RWPE2 (cell line): ENCODE measurements at places on chromosomes 12 and 14.

DNA sequence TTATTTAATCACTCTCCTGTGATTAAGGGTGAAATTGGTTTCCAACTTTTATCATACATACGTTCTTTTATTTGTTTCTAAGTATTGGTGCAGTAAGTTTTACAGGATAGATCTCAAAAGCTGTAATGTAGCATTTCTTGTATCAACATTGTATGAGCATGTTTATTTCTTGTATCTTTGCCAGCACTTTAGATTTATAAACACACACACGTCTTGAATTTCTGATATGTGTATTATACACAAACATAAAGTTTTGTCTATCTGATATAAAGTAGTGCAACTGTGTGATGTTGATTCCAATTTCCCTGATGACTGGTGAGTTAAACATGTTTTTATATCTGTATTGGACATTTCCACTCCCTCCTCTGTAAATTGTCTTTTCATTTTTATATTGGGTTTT, 134.7 kb downstream of the NOVA1 start:
- no peak for DNase-seq

- DNase-seq: no peak
Measured at GRCh38 chr14:29895591-29896083, 32.0 kb downstream of the PRKD1 start.

- DNase-seq: no peak
Measured at GRCh38 chr12:81500788-81501187, 258.4 kb downstream of the PPFIA2 start.

DNA sequence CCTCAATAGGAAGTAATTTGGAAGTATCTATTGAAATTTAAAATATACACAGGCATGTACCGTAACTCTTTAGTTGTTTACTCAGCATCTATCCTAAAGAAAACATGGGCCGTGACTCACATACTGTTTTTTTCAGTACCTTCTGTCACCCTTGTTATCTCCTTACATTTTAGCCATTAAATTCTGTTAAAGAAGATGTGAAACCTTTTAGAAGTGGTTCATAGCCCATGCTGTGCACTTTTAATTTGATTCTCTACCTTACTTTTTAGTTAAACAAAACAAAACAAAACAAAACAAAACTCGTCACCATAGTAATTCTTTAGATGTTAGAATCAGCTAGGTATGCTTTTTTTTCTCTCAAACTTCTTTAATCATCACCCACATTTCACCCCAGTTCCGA, 494.4 kb upstream of the RGS6 start:
- DNase-seq: no peak

- no peak for DNase-seq
Measured at GRCh38 chr12:117847371-117847770, 121.4 kb downstream of the KSR2 start.

DNA sequence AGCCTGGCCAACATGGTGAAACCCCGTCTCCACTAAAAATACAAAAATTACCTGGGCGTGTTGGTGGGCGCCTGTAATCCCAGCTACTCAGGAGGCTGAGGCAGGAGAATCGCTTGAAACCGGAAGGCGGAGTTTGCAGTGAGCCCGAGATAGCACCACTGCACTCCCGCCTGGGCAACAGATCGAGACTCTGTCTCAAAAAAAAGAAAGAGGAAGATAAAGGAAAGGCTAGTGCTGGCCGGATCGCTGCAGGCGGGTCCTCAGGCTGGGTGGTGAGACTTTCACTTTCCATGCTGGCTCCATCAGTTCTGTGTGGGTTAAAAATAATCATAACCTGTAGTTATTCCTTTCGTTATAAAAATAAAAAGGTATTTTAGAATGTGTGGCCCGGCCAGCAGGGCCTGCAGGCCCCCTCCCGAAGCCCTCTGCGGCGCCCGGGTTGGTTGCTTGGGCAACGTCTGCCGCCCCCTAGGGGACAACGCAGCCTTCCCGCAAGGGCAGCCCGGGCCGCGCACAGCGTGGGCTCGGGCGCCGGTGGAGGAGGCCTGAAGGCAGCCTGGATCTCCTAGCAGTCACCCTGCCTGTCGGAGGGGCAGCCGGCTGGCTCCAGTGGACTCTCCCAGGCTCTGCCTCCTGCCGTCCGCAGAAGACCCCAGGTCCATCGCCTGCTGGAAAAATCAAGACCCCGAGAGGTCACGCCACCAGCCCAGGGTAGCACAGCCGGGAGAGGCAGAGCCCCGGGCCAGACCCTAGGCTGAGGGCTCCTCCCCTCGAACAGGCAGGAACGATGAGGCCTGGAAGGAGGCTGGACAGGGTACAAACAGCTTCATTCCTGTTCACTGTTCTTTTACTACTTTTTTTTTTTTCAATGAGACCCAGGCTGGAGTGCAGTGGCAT, 5.0 kb upstream of the SLC25A47 start:
- no peak for DNase-seq

GRCh38 chr14:81281332-81281731, 60.6 kb upstream of the GTF2A1 start:
- DNase-seq: no peak

- no peak for DNase-seq
Measured at GRCh38 chr12:132566516-132567131, 43.8 kb downstream of the LRCOL1 start.

- no peak for DNase-seq
Measured at GRCh38 chr14:21768116-21768874, 94.7 kb upstream of the OR4E1 start.
